ENCODE measurements at places on chromosomes 7 and 10.

DNA sequence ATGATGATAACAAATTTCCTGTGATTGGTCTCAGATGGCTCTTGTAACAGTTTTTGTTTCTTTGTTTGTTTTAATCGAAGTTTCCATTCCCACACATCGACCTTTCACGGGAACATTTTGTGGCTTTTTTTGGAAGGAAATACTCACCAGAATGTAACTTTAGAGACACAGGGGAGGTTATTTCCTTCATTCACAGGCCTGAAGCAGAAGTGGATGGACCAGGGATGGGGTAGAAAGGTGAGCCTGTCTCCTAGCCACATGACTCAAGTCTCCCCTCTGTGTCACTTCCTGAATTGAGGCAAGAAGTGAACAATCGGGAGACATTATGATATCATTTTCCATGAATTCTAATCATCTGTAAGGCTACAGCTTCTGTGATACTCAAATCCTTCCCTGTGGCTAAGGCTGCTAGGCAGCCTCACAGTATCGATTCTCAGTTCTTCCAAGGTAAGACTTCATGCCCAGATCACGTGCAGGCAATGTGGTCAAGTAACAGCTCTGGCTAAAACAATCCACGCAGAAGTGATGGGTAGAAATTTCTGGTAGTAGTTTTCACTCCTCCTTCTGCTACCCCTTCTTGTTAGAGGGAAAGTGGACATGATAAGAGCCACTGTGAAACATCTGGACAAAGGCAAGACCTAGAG lies 203.9 kb upstream of the NEBL start:
- DNase-seq, result no peak

DNA sequence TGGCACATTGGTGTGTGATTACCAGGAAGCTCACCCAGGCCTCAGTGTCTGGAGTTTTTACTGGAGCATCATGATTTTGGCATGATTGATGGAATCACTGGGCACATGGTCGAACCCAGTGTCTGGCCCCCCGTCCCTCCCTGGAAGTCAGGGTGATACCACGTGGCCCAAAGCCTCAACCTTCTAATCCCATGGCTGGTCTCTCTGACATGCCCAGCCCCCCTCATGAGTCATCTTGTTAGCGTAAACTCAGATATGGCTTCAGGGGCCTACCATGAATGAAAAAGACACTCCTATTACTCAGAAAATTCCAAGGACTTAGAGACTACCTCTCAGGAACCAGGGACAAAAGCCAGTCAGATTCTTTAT lies 109.3 kb downstream of the GRK5 start:
- DNase-seq, result no peak

GRCh38 chr7:32501522-32501921 lies 6.2 kb downstream of the AVL9 start:
- DNase-seq, result no peak

- DNase-seq, result no peak
These were observed 103.0 kb downstream of the VOPP1 start for GRCh38 chr7:55469271-55469681.

GRCh38 chr10:78455811-78456210 lies 422.1 kb downstream of the RPS24 start:
- no peak for DNase-seq

DNA sequence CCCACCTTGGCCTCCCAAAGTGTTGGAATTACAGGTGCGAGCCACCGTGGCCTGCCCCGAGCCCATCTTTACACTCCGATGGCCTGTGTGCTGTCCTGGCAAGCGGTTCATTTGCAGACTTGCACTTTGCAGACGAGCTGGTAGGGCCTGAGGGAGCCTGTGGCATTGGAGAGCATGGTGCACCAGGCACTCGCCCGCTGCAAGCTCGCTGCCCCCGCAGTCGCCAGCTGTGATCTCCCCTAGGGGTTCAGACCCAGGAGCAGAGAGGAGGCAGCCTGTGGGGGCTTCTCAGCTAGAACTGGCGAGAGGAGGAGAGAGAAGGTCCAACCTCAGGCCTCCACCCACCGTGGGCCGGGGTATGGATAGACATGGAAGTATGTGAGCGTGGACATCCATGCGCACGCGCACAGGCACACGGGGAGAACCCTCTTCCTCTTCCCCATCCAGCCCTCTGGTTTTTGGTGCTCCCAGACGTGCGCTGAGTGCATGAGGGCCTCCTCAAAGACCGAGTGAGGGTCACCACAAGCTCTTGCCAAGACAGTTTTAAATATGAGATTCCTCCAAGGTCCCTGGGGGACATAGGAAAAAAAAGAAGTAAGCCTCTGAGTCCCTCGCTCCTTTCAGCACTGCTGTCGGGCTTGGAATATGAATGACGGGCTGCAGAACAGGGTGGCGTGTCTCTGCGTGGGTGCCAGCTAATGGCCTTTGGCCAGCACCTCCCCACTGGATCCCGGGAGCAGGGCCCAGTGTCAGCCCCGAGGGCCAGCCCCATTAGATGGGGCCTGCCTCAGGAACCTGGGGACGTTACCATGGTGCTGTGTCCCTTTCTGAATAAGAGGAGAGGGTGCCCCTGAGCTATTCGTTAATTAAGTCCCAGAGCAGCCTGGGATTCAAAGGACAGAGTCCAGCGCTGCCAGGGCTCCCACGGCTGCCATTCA lies 15.1 kb upstream of the TTYH3 start:
- no peak for DNase-seq

DNA sequence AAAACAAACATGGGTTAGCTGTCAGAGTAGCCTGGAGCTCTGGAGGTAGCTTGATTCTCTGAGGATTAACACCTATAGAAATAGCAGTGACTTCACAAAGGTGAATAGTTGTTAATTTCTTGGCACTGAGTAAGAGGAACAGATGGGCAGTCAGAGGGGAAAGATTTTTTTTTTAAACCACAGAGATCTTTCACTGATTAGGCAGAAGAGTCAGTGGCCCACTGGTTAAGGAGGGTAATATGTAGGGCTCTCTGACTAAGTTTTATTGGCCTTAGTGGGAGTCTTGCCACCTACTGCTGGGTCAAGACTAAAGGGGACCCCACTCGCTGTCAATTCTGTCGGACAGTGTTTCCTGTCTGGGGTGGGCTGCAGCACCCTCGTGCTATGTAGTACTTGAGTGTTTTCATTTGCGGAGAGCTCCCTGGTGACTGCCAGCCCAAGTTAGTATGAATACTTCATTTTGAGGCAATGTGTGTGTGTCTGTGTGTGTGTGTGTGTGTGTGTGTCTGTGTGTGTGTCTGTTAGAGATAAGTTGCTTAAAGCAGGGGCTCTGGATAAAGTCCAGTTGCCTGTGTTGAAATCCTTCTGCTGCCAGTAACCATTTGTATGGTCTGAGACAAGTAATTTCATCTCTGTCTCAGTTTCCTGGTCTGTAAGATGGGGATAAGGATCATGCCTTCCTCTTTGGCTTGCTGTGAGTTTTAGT lies 145.2 kb downstream of the ARID5B start:
- DNase-seq, result no peak

- DNase-seq, result no peak
These were observed 59.7 kb upstream of the LAMB4 start for GRCh38 chr7:108189733-108190388.
